Stimulated activated CD4-positive, alpha-beta T cell treated with anti-CD3 and anti-CD28 coated beads, TNF-alpha, amount 100 ng/mL, for 4 hours (primary cell): ENCODE measurements at places on chromosomes 6 and 20.

DNA sequence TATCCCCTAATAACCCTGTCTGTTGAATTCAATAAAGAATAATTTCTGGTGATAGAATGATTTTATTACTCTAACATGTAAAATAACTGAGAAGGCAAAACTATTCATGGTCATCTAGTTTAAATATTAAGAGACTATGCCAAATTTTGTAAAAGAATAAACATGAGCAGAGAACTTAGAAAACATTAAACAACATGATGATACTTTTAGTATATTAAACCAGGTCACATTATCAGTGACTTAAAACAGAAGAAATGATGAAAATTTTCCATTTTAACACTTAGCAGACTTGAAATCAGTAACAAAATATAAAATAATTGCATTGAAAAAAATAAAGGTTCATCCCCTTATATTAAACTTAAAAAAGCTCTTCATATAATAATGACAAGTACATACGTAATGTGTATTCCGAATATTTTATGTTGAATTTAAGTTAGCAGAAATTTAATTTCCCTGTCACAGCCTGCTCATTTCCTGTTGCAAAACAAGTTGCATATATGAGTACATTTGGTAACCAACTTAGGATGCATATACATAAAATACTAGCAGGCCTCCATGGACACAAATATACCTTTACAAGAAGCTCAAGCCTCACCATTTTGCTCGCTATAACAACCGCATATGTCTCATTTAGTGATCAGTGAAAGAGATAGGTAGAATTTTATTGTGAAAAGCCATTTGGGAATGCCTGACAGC lies 40.6 kb downstream of the DTNBP1 start:
- no peak for DNase-seq

- DNase-seq, result no peak
These were observed 14.9 kb downstream of the SSR1 start for GRCh38 chr6:7298113-7298512.

GRCh38 chr6:34213772-34214171 lies 22.9 kb upstream of the HMGA1 start:
- no peak for DNase-seq

GRCh38 chr6:33206027-33206863 lies 1.8 kb downstream of the HSD17B8 start:
- DNase-seq, result no peak

DNA sequence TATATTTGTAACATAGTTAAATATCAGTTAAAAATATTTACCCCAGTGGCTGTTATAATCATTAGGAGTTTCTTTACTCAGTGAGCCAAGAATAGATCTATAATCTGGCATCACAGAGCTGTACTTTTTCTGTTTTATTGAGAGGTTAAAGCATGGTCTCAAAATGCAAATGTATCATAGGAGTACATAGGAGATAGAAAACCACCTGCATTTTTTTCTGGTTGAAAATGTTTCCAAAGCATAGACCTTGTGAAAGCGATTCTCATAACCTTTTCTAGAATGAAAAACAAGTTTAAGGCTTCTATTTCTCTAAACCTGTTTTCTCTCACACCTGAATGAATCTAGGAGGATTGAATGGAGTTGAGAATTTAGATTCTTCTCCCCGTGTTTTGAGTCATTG lies 14.4 kb downstream of the KCNQ5 start:
- no peak for DNase-seq

- no peak for DNase-seq
These were observed 98.6 kb upstream of the CLDN20 start for GRCh38 chr6:155165029-155165710.

- DNase-seq, result no peak
These were observed 225.8 kb downstream of the EYA2 start for GRCh38 chr20:47120346-47120936.

DNA sequence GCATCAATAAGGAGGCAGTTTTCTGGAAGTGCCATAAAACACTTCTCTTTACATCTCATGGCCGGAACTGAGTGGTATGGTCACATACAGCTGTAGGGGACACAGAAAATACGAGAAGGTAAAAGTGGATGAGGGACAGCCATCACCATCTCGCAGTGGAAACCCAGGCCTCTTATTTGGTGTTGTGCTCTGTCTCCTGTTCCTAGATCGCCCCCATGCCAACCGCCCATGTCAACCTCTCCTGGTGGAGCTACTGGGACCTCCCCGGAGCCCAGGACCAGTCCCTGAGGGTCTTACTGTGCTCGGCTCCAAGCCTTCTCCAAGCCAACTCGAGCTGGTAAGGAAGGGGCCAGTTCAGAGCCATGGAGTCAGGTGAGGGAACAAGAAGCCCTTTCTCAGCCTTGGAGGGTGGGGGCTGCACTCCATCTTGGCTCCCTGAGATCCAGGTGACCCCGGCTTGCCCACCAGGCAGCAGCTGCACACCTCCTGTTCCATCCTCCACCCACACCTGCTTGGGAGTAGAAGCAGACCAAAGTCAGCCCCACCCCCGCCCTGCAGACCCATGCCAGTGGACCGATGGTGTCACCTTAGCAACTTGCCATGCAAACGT lies 149.0 kb upstream of the CST7 start:
- DNase-seq, result no peak
